ENCODE measurements at places on chromosomes 12 and 14.

- DNase-seq, result no peak
Observed at GRCh38 chr14:35444104-35444503, 39.6 kb upstream of the NFKBIA start.

GRCh38 chr14:104369208-104369607, 210.4 kb upstream of the C14orf180 start:
- no peak for DNase-seq

- no peak for DNase-seq
Observed at GRCh38 chr14:100588671-100589070, 1.5 kb upstream of the BEGAIN start.

DNA sequence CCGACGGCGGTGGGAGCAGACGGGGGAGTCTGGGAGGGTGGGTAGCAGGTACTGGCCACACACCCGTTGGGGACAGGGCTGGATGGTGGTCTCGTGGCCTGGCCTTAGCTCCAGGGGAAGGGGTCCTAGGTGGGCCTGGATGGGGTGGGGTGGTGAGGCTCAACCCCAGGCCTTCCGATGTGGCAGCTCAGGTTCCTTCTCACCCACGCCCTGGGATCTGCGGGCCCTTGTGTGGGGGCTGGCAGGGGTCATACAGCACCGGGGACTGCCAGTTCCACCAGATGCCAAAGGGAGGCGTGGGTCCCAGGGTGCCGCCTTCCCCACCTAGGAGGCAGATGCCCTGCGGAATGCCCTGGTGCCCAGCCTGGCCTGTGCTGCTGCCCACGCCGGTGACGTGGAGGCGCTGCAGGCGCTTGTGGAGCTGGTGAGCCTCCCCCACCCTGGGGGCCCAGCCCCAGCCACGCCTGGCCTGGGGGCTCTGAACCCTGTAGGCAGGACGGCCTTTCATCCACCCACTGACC, 21.0 kb downstream of the ASPG start:
- no peak for DNase-seq

DNA sequence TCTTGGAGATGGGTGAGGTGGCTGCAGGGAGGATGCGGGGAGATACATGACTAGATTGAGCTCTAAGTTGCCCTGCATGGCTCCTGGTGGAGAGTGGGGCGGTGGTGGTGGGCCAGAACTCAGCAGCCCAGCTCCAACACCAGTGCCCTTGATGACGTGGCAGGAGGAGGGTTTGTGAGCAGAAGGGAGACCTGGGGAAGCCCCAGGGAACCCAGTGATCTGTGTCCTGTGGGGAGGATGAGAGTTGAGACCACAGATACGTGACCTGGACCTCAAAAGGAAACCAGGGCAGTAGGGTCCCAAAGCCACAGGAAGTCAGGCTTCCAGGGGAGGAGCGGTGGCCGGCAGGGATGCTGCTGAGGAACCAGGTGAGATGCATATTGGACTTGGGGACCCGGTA, 989.1 kb upstream of the TMEM132C start:
- DNase-seq, result no peak

GRCh38 chr14:58724206-58724605, 86.4 kb downstream of the DACT1 start:
- no peak for DNase-seq

GRCh38 chr12:31217356-31218130, 108.4 kb downstream of the SINHCAF start:
- no peak for DNase-seq

DNA sequence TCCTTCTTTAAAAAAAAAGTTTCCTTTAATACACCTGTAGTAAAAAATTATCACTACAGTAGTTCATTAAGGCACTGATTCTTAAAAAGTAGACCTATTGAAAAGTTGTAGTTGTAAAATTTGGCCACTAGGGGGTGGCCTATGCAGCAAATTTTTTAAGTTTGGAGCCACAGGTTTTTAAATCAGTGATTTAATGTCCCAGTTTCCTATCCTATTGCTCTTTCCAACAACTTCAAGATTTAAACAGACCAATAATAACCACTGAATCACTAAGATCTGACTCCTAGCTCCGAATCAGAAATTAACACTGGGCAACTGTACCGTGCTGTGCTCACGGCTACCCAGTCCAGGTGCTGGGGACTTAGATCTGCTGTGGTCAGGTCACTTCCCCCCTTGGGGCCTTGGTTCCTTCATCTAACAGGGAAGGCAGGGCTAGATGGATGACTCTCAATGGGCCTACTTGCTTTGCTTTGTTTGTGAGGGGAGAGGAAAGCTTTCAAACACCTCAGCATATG, 279.3 kb downstream of the MED13L start:
- no peak for DNase-seq

- no peak for DNase-seq
Observed at GRCh38 chr12:112389228-112389627, 7.0 kb upstream of the HECTD4 start.

DNA sequence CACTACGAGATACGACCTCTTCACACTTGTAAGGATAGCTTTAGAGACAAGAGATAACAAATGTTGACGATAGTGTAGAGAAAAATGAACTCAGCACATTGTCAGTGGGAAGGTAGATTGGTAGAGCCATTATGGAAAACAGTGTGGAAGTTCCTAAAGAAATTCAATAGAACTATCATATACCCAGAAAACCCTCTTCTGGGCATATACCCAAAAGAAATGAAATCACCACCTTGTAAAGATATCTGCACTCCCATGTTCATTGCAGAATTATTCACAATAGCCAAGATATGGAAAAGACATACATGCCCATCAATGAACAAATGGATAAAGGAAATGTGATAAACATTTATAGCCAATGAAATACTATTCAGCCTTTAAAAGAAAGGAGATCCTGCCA, 499.8 kb upstream of the TBX3 start:
- no peak for DNase-seq

DNA sequence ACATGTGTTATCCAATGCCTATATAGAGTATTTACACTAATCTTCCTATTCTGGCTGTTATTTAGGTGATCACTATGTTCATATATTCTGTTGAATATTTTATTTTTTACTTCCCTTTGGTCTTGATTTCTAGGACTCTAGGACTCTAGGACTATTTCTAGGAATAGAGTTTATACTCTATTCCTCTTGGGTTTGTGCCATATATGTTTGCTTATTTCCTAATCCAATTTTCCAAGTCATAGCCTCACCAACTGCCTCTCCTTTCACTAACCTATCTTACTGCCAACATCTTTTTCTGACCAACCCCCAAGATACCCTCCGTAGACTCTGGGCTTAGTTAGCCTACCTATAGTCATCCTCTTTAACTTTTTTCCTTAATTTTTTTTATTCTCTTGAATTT, 28.5 kb downstream of the ARF6 start:
- DNase-seq, result no peak

DNA sequence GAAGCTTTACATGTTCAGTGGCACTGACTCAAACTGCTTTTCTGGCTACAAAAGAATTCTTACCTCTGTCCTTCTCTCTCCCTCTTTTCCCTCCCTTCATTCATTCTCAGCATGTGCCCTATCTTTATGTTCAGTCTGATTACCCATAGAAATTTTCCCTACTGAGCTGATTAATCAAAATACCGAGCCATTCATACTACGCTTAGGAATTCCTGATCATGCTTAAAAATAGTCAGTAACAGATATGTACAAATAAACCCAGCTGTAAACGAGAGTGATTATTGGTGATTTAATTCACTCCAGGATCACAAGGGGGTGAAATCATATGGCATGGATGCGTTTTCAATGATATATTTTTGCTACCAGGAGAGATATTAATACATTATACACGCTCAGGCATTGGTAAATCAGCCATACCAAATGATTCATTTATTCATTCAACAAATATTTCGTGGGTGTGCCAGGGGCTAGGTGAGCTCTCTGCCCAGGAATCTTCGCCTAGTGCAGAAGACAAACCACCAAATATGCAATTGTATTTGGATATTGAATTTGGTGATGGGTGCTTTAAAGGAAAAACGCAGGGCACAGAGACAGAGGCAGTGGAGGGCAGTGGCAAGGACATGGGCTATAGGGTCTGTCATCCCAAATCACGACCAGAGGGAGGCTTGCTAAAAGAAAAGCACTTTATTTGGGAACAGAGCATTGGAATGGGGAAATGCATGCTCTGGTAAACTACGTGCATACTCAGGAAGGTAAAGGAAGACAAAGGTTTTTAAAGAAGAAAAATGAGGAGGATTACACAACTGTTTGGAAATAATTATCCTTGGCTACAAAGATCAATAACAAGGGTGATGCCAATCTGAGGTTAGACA, 13.9 kb upstream of the VRK1 start:
- no peak for DNase-seq

DNA sequence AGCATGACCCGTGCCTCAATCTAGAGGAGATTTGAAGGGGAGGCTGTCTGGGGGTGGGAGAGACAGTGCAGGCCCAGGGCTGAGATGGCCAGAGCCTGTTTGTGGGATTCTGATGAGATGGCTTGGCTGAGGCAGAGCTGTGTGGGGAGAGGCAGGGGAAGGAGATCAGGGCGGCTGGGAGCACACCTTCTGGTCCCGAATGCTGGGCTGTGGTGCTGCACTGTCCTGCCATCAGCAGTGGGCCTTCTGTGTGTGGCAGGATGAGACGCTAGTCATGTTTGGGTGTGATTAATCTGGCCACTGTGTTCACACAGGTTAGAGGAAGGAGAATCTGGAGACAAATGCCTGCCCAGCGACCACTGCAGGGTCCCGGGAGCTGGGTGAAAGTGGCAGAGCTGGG, 300.9 kb downstream of the CACNA1C start:
- no peak for DNase-seq

DNA sequence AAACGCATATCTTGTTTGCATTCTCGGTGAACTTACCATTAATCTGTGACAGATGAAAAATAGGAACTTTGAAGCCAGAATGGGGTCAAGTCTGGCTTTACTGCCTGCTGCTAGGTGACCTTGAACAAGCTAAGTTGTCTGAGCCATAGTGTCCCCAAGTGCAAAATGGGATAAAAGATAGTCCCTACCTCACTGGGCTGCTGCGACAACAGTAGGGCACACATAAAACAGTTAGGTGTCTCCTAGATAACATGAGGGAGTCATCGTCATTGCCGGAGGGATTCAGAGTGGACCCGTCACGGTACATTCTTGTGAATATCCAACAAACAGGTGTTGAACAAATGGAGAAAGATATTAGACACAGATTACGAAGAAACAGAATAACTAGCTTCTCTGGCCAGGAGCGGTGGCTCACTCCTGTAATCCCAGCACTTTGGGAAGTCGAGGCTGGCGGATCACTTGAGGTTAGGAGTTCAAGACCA, 71.2 kb downstream of the NINJ2 start:
- DNase-seq, result no peak

DNA sequence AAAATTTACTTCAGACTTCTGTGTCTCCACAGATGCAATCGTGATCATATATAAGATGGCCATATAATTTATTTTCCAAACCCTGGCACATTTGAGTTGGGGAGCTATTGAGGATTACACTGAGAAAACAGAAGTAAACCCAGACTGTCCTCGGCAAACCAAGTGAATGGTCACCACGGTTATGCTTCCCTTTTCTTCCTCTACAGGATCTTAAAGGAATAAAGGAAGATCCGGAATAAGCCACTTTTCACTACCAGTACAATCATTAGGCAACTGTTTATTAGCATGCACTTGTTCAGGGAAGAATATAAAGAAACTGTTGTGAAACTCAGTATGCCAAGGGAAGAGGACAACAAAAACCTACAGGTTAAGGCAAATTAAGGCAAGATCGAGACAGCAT, 27.6 kb downstream of the SBNO1 start:
- DNase-seq, result no peak

DNA sequence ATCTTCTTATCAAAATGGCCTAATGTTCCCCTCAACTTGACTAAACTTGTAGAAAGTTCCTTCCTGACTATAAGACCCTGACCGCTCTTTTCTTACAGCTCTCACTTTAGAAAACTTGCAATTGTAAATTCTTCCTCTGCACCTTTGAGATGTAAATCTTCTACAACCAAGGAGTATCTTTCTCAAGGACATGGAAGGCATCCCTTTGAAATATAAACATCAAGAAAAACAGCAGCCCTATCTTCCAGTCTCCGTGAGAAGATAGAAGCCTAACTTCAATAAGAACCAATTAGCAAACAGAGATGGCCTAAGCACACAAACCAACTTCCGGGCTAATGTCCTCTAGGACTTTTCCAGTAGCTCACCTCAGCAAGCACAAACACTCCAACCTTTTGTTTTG, 210.3 kb downstream of the CPNE8 start:
- no peak for DNase-seq

DNA sequence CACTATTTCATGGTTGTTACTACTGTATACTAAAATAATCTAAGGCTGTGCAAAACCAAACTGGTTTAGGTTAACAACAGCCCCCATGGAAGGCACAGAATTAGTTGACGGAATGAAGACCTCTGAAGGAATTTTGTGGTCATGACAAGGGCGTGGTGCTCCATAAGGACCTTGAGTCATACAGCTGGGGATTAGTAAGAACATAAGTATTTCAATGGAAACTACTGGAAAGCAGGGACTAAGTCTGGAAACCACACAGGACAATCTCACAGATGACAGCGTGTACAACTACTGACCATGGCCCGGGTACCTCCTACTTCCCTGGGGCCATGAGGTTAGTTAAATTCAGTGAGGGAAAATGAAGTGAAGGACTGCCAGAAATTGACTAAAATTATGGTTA, 98.5 kb upstream of the PLEKHA5 start:
- DNase-seq, result no peak
